ENCODE measurements at places on chromosomes 4 and X.

DNA sequence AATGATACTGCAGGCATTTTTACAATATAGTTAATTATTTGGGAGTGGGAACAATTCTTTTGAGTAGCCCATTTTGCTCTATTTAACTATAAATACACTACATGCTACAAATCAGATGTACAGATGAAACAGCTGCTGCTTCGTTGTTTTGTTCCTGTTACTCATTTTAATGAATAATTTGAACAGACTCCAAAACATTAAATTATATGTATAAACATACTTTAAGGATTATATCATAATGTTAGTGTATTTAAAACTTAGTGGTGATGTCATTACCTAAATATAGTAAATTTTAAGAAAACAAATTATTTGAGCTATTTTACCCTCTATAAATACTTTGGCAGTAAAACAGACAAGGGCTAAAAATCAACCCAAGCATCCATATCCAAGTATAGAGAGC lies 60.7 kb downstream of the GAB1 start:
- H3K36me3 ChIP-seq, result no peaks in the 10 kb centered on the region
- H3K4me1 ChIP-seq, result peaks cover 13% of the 10 kb centered on the region

- no peak overlapping the region for H3K27ac ChIP-seq
Measured at GRCh38 chr4:46793036-46793435, 116.0 kb downstream of the COX7B2 start.

DNA sequence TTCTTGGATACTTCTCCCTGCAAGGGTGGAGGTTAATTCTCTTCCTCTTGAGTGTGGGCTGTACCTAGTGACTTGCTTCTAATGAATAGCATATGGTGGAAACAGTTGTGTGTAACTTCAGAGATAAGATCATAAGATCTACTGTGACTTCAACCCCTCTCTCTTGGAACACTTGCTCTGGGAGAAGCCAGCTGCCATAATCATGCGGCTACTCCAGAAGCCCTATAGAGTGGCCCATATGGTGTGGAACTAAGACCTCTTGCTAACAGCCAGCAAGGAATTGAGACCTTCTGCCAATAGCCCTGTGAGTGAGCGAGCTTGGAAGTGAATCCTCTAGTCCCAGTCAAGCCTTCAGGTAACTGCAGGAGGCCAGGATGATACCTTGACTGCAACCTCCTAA lies 81.1 kb downstream of the RBMX2 start:
- H3K4me1 ChIP-seq, result no peaks in the 10 kb centered on the region
- no peaks in the 10 kb centered on the region for H3K36me3 ChIP-seq
- no peak overlapping the region for H3K27ac ChIP-seq
- DNase-seq, result no peak

GRCh38 chr4:137661693-137662092 lies 129.4 kb upstream of the PCDH18 start:
- H3K4me1 ChIP-seq, result peaks cover 10% of the 10 kb centered on the region
- no peak for DNase-seq
- no peak overlapping the region for H3K4me3 ChIP-seq
- H3K27me3 ChIP-seq, result no peaks in the 10 kb centered on the region
- H3K27ac ChIP-seq, result no peak overlapping the region

DNA sequence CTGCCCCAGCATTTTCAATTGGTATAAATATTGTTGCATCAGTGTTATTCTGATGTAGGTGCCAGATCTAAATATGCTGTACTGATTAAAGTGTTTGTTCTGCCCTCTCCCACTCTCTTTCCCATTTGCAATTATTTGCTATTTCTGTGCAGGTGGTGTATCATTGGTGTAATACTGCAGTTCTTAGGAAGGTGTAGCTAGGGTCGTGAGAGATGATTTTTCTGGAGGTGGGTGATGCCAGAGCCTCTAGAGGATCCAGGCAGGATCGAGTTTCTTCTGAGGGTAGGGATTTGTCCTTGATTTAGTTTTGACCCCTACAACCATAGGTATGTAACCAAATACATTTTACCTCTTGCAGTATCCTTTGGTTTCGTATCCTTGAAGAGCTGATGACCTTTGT lies 1.9 kb downstream of the SMAD1 start:
- H3K27me3 ChIP-seq, result no peaks in the 10 kb centered on the region
- DNase-seq, result no peak
- peak overlapping the region; percentile 87 for H3K4me3 ChIP-seq
- H3K36me3 ChIP-seq, result no peaks in the 10 kb centered on the region

DNA sequence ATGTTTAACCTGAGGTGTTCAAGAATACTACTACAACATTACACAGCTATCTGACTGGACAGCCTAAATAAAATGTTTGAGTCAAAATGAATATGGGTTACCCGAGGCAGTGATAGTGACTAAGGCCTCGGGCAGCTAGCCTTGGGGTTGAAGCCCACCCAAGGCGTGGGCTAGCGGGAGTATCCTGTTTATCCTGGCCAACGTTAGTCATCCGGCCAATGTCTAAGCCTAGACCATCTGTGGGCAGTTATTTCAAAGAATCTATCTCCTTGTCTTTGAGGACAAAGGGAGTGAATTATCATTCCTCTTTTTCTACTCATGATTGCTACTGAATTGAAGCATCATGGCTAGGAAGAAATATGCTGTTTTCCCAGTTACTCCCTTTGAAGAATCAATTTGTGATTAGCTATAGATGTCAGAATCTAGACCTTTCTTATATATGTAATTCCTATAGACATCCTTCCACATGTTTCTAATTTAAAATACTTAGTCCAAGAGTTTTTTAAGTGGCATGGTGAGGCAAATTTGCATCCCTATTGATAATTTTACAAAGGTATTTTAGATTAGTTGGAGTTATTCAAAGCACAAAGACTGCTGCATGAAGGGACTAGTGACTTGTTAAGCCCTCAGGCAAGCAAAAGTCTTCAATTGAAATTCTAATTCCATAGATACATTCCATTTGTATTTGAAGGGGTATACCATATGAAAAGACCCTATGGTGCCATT lies 6.0 kb upstream of the PDGFC start:
- DNase-seq, result no peak
- H3K27ac ChIP-seq, result no peak overlapping the region
- no peaks in the 10 kb centered on the region for H3K27me3 ChIP-seq

DNA sequence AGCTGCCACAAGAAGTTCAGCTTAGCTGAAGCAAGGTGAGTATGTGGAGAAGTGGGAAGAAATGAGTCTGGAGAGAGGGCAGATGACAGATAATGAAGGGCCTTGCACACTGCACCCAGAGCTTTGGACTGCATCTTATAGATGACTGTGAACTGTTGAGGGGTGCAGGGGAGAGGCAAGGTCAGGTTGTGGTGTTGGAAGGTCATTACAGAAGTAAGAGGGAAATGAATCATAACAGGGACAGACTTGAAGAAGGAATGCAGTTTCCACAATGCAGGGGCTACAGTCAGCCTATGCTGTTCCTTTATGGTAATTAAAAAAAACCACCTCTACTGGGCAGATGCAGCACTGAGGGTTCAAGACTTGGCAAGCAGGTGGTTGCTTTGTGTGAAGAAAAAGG lies 4.8 kb upstream of the IGFBP7 start:
- no peaks in the 10 kb centered on the region for H3K36me3 ChIP-seq
- no peak overlapping the region for H3K4me3 ChIP-seq
- no peaks in the 10 kb centered on the region for H3K27me3 ChIP-seq
- DNase-seq, result no peak

GRCh38 chr4:30559481-30559880 lies 160.7 kb upstream of the PCDH7 start:
- H3K27me3 ChIP-seq, result no peaks in the 10 kb centered on the region
- no peaks in the 10 kb centered on the region for H3K4me1 ChIP-seq
- no peak overlapping the region for H3K27ac ChIP-seq
- no peak overlapping the region for H3K4me3 ChIP-seq
- no peaks in the 10 kb centered on the region for H3K36me3 ChIP-seq
- DNase-seq, result no peak

- H3K4me3 ChIP-seq, result no peak overlapping the region
- H3K27me3 ChIP-seq, result no peaks in the 10 kb centered on the region
- DNase-seq, result no peak
- no peak overlapping the region for H3K27ac ChIP-seq
- H3K4me1 ChIP-seq, result no peaks in the 10 kb centered on the region
Measured at GRCh38 chrX:74492720-74493201, 71.5 kb downstream of the SLC16A2 start.

GRCh38 chr4:4402966-4403365 lies 16.1 kb downstream of the NSG1 start:
- H3K4me3 ChIP-seq, result no peak overlapping the region
- no peaks in the 10 kb centered on the region for H3K36me3 ChIP-seq
- H3K27me3 ChIP-seq, result no peaks in the 10 kb centered on the region
- no peak for DNase-seq
- no peak overlapping the region for H3K27ac ChIP-seq
- no peaks in the 10 kb centered on the region for H3K4me1 ChIP-seq

GRCh38 chrX:11351375-11352295 lies 58.4 kb downstream of the AMELX start:
- no peak overlapping the region for H3K27ac ChIP-seq
- no peak overlapping the region for H3K4me3 ChIP-seq
- H3K36me3 ChIP-seq, result no peaks in the 10 kb centered on the region
- H3K4me1 ChIP-seq, result no peaks in the 10 kb centered on the region

GRCh38 chr4:17851959-17852358 lies 41.2 kb downstream of the NCAPG start:
- H3K27ac ChIP-seq, result no peak overlapping the region
- H3K4me1 ChIP-seq, result no peaks in the 10 kb centered on the region
- no peaks in the 10 kb centered on the region for H3K36me3 ChIP-seq
- H3K27me3 ChIP-seq, result no peaks in the 10 kb centered on the region
- DNase-seq, result no peak

DNA sequence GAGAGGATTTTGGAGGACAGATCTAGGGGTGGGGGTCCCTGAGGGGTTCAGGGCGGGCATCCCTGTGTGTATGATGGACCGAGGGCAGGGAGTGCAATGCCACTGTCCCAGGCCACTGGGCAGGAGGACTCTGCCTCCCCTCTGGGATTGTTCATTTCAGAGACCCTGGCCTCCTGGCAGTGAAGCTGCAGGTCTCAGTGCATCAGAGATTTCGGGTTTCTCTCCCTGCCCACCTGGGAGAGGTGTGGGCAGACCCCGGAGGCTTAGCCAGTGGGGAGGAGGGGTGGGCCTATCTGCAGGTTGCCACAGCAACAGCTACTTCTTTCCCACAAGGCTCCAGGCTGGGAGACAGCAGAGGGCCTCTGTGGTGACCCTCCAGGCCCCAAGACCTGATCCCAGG lies 80.1 kb upstream of the LRPAP1 start:
- H3K36me3 ChIP-seq, result no peaks in the 10 kb centered on the region
- H3K27ac ChIP-seq, result no peak overlapping the region
- H3K4me3 ChIP-seq, result no peak overlapping the region
- no peak for DNase-seq
- H3K4me1 ChIP-seq, result peaks cover 5% of the 10 kb centered on the region

- H3K4me1 ChIP-seq, result no peaks in the 10 kb centered on the region
- H3K27me3 ChIP-seq, result no peaks in the 10 kb centered on the region
- peak overlapping the region; percentile 16 for H3K27ac ChIP-seq
Measured at GRCh38 chrX:72018277-72019112, 107.8 kb downstream of the NHSL2 start.

GRCh38 chr4:53432528-53433424 lies 55.3 kb downstream of the FIP1L1 start:
- H3K27ac ChIP-seq, result no peak overlapping the region
- no peaks in the 10 kb centered on the region for H3K4me1 ChIP-seq
- H3K4me3 ChIP-seq, result no peak overlapping the region
- H3K36me3 ChIP-seq, result no peaks in the 10 kb centered on the region
- H3K27me3 ChIP-seq, result no peaks in the 10 kb centered on the region
- DNase-seq, result no peak

DNA sequence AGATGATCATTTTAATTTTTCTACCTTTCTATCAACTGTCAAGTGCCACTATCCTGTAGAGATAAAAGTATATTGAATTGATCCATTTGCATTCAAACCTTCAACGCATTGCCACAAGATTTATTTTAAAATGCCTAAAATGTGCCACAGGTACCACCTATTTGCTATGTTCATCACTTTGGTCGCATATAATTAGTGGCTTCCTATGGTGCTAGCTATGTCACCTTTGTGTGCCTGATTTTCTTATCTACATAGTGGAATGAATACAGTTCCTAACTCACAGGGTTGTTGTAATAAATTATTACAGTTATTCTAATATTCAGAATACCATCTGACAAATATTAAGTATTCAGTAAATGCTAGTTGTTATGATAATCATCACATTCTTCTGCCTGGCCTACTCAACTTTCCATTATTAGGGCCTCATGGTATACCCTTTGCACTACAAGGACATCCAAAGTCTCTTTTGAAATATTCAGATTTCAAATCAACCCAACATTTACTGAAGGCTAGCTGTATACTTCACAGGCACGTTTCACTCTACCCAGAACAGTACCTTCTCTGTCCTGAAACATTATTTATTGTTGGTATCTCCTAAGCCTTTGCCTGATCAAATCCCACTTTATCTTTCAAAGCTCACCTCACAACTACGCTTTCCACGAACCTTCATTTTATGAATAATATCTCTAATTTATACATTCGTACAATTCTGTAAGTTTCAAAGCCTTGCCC lies 62.4 kb downstream of the ANXA10 start:
- no peaks in the 10 kb centered on the region for H3K4me1 ChIP-seq
- DNase-seq, result no peak
- no peaks in the 10 kb centered on the region for H3K27me3 ChIP-seq
- H3K27ac ChIP-seq, result no peak overlapping the region
- H3K4me3 ChIP-seq, result no peak overlapping the region

GRCh38 chrX:23515028-23515427 lies 152.3 kb upstream of the PRDX4 start:
- H3K4me3 ChIP-seq, result no peak overlapping the region
- no peak overlapping the region for H3K27ac ChIP-seq
- H3K27me3 ChIP-seq, result no peaks in the 10 kb centered on the region
- H3K36me3 ChIP-seq, result no peaks in the 10 kb centered on the region
- H3K4me1 ChIP-seq, result no peaks in the 10 kb centered on the region

- no peaks in the 10 kb centered on the region for H3K4me1 ChIP-seq
- no peak overlapping the region for H3K4me3 ChIP-seq
- H3K36me3 ChIP-seq, result no peaks in the 10 kb centered on the region
Measured at GRCh38 chrX:68633981-68634380, 13.5 kb upstream of the STARD8 start.

GRCh38 chr4:47050761-47051725 lies 19.7 kb downstream of the GABRB1 start:
- DNase-seq, result no peak
- no peak overlapping the region for H3K27ac ChIP-seq
- H3K27me3 ChIP-seq, result no peaks in the 10 kb centered on the region
- H3K4me3 ChIP-seq, result no peak overlapping the region
- H3K36me3 ChIP-seq, result no peaks in the 10 kb centered on the region

GRCh38 chrX:95678679-95679078 lies 1006.0 kb upstream of the DIAPH2 start:
- H3K27me3 ChIP-seq, result no peaks in the 10 kb centered on the region
- no peak for DNase-seq
- H3K27ac ChIP-seq, result no peak overlapping the region
- no peaks in the 10 kb centered on the region for H3K4me1 ChIP-seq

- H3K4me3 ChIP-seq, result no peak overlapping the region
- DNase-seq, result no peak
- no peaks in the 10 kb centered on the region for H3K36me3 ChIP-seq
- H3K27ac ChIP-seq, result no peak overlapping the region
- no peaks in the 10 kb centered on the region for H3K27me3 ChIP-seq
Measured at GRCh38 chr4:90648311-90648710, 521.1 kb downstream of the CCSER1 start.

- no peaks in the 10 kb centered on the region for H3K4me1 ChIP-seq
- no peak for DNase-seq
- no peaks in the 10 kb centered on the region for H3K36me3 ChIP-seq
- no peaks in the 10 kb centered on the region for H3K27me3 ChIP-seq
- H3K4me3 ChIP-seq, result no peak overlapping the region
- no peak overlapping the region for H3K27ac ChIP-seq
Measured at GRCh38 chrX:155865193-155865592, 16.0 kb upstream of the VAMP7 start.

All from ovary (tissue), 10 donors.